Activated T-helper 1 cell treated with anti-CD3 and anti-CD28 coated beads, Interleukin-2, amount 50 U/mL, for 16 hours (primary cell): ENCODE measurements at places on chromosomes 4 and X.

GRCh38 chr4:132646186-132646585 lies 502.9 kb upstream of the PCDH10 start:
- DNase-seq, result no peak

GRCh38 chr4:54167508-54167907 lies 61.6 kb upstream of the PDGFRA start:
- no peak for DNase-seq

- no peak for DNase-seq
Observed at GRCh38 chrX:20857746-20858145, 516.5 kb upstream of the CNKSR2 start.

- DNase-seq, result no peak
Observed at GRCh38 chrX:139113708-139114107, 402.2 kb upstream of the FGF13 start.

DNA sequence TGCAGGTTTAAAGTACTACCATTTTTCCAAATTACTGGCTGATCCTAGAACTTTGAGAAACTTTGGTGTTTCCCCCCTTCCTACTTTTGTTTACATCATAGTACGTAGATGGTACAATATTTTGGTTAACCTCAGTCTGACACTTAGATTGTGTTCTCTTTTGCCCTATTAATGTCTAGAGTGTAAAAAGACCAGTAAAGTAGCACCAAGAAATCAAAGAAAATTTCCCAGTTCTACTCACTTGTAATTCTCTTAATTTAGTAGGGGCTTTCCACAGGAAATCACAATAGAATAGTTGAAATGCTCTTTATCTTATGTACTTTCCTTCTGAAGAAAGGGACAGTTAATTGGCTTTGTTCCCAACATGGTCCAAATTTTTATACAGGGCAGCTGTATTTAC lies 51.6 kb downstream of the NFKB1 start:
- DNase-seq, result no peak

GRCh38 chr4:123286903-123287466 lies 109.6 kb upstream of the SPRY1 start:
- DNase-seq, result no peak

DNA sequence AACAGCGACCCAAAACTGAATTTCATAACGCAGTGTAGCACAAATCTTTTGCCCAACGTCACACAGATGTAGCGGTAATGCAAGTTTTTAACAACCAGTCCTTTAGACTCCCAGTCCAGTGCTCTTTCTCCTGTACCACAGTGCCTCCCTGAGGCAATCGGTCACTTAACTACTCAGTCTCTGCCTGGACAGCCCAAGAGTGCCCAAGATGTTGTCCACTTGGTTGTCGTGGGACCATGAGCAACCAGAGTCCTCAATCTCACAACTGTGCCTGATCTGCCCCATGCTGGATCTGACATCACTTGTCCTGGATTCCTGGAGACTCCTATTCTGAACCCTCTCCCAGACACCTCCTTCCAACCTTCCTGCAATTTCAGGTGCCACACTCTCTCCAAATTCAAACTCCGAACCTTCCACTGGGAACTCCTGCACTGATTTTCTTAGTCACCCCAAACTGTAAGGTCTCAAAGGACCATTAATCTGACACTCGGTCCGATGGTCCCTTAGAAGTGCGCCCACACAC lies 702 bp downstream of the MMGT1 start:
- no peak for DNase-seq

GRCh38 chr4:165630671-165631070 lies 242.4 kb upstream of the TLL1 start:
- no peak for DNase-seq

DNA sequence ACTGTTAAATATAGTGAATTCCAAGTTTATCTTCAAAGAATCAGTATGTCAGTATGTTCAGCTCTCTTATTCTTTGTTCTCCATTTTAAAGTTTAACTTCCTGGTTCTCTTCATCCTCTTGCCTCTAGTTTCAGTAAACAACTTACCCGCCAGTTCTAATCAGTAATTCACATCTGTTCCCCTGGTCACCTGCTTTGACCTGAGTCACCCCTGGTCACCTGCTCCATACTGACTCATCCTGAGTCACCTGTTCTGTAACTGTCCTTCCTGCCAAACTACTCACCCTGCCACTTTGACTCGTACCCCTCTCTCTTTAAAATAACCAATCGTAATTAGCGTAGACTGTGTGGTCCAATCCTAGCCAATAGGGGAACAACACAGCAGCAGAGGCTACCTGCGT lies 992.7 kb upstream of the HS3ST1 start:
- DNase-seq, result no peak

DNA sequence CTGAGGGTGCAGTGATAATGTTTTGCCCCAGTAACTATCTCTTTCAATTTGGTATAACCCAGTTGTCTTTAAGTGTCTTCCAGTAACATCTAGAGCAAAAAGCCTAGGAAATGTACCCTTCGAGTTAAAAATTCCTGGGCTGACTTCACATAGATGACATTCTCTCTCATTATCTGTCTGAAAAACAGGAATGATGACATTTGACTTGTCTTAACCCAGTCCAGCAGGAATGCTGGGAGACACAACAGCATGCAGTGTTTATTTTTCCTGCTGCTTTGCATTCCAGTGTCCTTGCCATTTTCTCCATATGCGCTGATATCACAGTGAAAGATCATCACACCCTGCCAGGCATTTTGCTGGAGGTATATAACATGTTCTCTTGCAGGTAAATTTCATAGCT lies 130.0 kb downstream of the SOWAHB start:
- no peak for DNase-seq

GRCh38 chrX:144531877-144532276 lies 648.0 kb downstream of the UBE2NL start:
- no peak for DNase-seq

- DNase-seq, result no peak
Observed at GRCh38 chr4:188841523-188841922, 702.3 kb downstream of the TRIML1 start.

DNA sequence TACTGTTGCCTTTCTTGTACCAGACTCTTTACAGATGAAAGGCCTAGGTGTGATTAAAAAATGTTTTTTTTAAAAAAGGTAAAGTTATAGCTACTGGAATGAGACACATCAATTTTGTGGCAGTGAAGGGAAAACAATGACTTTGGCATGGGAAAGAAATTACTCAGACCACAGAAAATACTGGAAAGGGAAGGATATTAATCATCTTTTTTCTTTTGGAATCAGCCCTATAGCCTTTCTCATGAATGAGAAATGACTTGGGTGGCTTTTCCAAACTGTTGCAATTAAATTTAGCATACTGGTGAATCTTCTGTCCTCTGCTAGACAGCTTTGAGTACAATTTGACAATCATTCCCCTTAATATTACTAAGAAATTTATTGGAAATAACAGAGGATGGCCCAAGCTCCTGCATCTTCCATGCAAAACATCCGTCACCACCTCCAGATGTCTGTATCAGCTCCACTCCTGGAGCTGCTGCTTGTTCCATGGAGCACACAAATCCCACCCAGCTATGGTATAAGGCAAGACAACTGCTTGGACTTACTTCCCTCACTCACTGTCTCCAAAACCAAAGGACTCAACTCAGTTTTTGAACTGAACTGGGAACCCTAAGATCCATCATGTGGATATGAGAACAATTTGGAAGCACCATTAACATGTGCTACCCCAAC lies 97.6 kb upstream of the ARSJ start:
- DNase-seq, result no peak

GRCh38 chr4:7266525-7267292 lies 74.4 kb downstream of the SORCS2 start:
- DNase-seq, result no peak

DNA sequence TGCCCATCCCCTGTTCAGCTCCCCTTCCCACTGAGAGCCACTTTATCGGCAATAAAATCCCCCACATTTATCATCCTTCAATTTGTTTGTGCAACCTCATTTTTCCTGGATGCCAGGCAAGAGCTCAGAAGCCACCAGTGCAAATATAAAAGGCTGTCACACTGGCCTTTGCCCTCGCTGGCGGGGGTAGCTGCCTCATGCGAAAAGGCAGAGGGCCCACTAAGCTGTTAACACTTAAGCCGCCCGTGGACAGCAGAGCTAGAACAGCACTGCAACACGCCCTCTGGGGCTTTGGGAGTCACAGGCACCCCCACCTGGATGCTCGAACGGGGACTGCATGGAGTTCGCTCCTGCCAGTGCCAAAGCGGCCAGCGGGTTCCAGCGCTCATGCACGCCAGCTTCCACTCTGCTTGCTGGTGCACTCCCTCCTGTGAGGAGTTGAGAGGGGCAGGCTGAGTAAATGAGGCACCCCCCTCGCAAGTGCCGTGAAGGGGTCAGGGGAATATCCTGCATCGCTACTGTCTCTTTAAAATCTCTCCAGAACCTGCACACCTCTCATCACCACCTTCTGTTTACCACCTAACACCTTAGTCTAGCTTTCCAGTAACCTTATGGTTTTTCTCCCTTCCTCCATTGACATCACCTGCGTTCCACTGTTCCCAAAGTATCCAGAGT lies 99.5 kb downstream of the SORBS2 start:
- DNase-seq, result no peak

DNA sequence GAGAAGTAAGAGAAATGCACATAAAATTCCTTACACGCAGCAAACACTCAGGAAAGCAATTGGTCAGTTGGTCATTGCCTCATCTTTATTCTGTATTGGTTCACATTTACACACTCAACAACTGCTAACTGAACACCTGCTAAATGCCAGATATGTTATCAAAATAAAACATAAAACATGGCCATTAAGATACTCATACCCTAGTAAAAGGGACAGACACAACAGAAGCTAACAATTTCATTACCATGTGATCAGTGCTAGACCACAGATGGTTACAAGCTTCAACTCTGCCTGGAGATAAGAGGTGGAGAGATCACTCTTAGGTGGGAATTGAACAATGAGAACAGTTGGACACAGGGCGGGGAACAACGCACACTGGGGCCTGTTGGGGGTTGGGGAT lies 26.2 kb downstream of the TEC start:
- DNase-seq, result no peak

DNA sequence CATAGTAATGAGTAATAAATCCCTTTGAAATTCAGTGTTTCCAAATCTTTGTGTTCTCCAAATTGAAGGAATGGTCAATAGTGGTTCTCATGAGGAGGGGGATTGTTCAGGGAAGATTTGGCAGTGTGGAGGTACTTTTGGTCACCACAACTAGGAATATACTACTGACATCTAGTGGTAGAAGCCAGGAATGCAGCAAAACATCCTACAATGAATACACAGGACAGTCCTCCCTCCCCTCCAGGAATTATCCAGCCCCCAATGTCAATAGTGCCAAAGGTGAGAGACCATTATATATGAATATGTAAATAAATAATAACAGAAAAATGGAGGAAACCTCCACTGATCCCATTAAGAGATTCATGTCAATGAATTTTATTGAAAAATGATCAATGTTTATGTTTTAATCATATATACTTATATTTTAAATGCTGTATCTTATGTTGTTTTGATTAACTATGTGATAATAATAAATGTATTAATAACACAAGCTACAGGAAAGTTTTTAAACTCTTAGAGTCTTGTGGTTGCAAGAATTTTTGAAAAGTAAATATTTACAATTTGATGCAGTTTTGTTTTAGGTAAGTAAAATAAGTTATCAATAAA lies 14.4 kb upstream of the FAM9A start:
- no peak for DNase-seq

- DNase-seq, result no peak
Observed at GRCh38 chr4:18198653-18199052, 177.1 kb upstream of the LCORL start.

- DNase-seq, result no peak
Observed at GRCh38 chr4:4267981-4268380, 20.0 kb upstream of the TMEM128 start.

DNA sequence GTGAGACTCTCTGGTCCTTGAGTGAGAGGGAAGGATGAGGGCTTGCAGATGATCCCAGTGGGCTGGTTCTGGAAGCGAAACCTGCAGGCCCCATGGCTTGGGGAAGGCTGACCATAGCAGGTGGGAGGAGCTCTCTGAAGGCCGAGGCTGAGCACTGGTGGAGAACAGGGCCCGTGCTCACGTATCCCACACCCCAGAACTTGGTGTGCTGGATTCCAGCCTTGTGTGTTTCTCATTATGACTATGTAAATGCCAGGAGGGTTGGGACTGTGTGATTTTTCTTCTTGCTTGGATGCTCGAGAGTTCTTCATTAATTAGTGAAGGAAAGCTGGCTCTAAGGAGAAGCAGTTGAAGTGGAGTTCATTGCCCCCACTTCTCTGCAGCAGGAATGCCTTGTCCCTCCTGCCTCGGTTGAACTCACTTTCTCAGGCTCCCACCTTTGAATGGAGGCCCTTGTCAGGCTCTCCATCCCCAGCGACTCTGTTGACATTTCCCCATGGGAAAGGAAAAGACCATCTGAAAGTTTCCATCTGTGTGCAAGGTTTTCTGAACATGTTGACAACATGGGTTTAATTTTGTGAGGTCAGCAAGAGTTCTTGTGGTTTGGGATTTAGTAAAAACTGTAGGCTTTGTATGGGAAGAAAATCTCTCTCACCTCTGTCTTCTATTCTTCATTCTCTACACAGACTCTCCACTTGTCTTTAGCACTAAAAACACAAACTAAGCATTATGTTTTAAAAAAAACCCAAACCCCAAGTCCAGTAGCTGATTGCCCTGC lies 57.7 kb downstream of the TBL1X start:
- no peak for DNase-seq

DNA sequence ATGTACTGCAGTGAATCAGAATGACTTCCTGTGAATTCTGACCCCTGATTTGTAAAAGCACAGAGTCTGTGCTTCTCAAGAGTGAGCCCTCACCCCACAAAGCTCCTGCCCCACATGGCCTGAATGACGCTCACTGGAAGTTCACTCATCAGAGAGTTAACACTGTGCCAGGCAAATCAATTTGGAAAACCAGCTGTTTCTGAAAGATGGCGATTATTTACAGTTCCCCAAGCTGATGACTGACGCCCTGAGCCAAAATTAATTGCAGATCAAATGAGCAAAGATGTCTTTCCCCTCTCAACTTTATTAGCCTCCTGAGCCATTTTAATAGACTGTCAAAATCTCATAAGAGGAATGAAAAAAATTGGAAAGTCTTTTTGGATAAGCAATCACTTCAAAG lies 118.0 kb downstream of the SLC2A9 start:
- DNase-seq, result no peak

DNA sequence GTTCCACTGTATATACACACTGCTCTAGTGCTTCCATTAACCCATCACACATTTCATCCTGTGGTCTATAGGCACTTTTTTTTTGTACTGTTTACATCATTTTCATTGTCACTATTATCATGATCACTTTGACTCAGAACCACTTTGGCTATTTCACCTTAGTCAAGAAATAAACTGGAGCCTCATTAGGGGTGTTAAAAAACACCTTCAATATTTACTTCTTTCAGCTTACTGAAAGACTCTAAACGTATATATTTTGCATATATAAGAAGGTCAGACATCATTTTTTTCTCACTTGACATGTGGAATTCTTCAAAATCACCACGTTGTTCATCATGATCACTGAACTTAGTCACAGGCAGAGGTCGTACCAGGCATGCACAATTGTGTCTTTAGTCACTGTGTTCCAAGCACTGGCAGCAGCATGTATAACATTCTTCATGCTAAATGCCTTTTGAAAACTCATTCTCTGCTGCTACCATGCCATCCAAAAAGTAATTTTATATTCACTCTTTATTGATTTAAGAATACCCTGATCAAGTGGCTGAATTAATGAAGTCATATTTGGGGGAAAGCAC lies 229.2 kb upstream of the ARSJ start:
- no peak for DNase-seq

- no peak for DNase-seq
Observed at GRCh38 chr4:15400981-15401671, 26.7 kb upstream of the C1QTNF7 start.
